ENCODE measurements at places on chromosomes 7 and 10. TPM values are rescaled to one million over a fixed set of nuclear protein-coding genes. Genes with fewer than 3 reads are reported as not detected.

DNA sequence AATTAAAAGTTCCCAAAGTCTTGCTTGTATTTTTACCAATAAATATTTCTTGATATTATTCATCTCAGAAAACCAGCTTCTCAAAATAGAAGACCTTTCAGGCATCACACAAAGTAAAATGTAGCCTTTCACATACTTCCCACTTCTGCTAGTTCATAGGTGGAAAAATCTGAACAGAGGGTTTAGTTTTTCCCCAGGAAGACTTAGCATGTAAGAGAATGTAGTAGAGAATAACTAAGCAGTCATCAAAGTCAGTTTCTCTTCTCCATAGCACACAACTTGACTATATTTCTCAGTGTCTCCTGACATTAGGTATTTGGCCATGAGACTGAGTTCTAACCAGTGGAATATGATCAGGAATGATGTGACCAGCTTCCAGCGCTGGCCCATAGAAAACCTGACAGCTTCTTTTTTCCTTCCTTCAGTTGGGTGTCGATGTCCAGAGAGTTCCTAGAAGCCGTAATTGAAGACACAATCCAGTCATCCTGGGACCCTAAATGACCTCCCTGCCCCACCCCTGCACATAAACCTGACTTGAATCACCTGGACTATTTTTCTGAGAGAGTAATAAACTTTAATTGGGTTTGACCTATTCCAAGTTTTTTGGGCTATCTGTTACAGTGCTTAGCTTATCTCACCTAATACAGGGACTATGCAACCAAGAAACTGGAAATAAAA lies 67.5 kb upstream of the WNT16 start:
- DNase-seq = no peak

DNA sequence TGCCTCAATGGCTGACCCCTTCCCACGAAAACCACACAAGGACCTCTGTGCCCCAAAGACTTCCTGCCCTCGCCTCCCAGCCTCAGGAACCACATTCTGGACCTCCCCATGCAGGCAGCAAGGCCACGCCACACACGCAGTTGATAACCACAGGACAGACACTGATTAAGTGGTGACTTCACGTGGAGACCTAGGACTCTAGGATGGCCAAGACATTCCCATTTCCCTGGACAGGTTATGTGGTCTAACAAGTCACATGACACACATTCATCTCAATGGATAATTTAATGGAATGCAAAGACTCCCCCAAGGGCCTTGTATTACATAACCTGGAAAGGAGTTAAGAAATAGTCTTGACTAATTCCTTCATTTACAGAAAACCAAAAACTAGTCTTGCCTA lies 110.2 kb downstream of the LARP4B start:
- no peak for DNase-seq

The C10orf62 gene
- total RNA-seq = 1.6 TPM

DNA sequence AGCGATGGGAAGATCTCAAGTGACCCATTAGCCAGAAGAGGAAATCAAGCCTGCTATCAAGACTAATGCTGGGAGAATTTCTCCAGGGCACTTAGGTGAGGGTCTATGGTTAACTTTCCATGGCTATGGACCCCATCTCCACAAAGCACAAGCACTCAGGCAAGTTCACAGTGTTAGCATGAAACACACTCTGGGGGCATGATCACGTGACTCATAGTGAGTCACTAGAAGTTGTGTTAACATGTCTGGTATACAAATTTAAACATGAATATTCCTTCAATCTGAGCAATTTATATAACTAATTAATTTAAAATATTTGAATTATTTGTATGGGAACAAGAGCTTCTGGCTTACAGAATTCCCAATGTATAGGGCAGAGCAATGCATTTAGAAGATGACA lies 131.8 kb downstream of the FAM204A start:
- DNase-seq = no peak

GRCh38 chr7:129851809-129852208 lies 101.0 kb downstream of the UBE2H start:
- DNase-seq = no peak

The ADARB2 gene
- total RNA-seq = 1.0 TPM

GRCh38 chr10:68559841-68560185 lies 324 bp upstream of the TET1 start:
- no peak for DNase-seq

DNA sequence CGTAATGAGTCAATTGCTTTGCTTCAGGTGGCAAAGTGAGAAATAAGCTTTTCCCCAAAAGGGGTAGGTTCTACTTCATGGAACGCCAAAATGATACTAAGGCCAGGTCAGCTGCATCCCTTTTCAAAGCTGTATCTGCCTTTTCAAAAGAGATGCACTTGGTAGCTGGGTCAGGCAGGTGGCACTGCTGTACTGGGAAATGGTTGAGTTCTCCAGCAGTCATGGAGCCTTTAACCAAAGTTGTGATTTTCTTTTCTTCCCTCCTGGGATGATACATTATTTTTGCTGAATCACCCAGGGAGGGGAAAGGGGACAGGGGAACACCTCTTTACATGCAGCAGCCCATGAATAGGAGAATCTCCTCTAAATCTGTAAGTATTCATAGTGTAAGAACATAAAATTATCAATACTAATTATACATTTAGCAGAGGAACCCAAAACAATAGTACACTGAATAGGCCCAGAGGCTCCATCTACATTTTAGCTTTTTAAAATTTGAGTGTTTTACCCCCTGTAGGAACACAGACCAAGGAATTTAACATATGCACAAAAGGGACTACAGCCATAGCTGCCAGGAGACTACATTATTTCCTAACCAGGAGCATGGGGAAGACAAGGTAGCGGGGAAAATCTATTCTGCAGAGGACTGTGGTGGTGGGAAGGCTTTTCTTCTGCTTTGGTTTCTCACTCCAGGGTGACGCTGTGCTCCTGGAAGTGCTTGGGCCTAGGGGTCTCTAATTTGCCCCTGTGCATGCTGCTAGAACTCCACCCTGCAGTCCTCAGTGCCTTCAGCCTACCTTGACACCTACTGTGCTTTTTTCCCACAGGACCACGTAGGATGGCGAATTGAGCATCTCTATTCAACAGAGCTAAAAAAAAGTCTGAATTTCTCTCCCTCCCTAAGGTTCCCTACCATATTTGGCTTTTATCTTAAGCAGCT lies 6.4 kb upstream of the GPR22 start:
- DNase-seq = no peak

The NEUROG3 gene
- total RNA-seq = not detected

The TUBAL3 gene
- 0.44 TPM for total RNA-seq

Measured in kidney (tissue), 22 donors.